ENCODE measurements at places on chromosomes 2 and 18.
A peak's percentile ranks its signal among the peaks of the same experiment; 100 is the strongest.

DNA sequence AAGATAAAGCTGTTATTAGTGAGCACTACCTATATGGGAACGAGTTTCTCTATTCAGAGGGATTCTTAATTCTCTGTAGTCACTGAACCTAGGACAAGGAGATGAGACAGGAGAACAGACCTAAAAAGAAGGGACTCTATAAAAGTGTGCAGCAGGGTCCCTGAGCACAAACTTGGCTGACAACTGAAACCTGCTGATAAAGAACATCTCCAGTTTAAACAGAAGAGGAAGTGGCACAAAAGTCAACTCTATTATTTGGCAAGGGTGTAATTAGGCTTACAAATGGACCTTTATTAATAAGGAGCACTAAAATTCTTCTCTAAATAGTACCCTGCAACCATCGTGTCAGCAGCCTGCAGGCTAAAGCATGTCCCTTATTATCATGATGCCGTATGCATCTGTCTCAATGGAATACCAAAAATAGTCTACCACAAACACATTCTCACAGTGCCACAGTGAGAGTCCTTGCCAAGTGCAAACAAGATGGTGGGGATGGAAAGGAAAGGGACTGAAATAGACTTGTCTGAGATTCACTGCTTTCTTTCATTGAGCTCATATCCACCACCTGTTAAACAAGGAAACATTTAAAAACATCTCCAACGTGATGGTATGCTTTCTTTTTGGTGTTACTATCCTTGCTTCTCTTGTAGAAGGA is 260.2 kb downstream of the INSIG2 start:
- DNase-seq, result no peak

DNA sequence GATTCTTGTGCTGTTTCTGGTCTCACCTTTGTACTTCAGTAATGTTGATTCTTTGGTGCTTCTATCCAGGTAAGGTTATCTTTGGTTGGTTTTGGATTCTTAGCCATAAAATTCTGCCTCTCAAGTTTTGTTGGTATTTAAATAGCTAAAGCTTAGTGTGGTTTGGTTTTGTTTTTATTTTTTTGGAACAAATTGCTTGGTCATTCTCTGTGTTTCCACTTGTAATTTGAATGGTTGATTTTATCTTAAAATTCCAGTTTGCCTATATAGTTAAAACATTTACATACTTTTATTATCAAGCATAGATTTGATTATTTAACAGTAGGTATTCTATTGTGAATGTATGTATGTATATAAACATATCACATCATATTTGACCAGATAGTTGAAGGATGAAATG is 6.6 kb downstream of the NCOA1 start:
- DNase-seq, result no peak

DNA sequence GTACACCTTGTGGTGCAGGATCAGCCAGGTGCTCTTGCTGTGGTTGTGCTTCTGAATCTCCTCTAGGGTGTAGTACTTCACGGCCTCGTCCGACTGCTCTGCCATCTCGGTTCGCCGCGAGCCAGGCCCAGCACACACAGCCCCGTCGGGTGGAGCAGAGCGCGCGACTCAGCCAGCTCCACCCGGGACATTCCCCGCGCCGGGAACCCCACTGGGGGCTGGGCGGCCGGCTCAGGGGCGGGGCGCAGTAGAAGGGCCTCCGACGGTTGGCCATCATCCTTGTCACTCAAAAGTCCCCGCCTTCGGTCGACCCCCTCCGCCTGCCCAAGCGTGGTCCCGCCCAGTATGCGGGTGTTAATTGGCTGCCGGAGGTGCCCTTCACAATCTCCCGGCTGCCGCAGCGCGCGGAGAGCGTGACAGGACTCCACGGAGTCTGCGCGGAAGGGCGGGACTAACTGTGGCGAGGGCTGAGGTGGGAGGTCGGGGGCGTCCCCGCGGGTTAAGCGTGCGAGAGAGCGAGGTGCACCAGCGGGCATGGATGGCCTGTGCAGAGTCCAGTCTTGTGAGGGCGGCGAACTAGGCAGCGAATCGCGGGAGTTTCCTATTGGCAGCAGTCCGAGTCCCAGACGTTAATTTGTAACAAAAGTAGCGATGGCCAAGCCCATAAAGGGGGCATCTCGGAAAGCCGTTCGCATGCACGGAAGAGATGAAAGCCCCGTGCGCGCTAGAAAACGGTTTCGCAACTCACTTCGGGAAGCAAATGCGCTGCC is at the start of gene CYB5A:
Gene CYB5A (minus strand): TSS at position 193 of the 770 bp plus-strand sequence. CDS start 88 bp downstream, at position 105.
- DNase-seq, result peak; percentile 76

DNA sequence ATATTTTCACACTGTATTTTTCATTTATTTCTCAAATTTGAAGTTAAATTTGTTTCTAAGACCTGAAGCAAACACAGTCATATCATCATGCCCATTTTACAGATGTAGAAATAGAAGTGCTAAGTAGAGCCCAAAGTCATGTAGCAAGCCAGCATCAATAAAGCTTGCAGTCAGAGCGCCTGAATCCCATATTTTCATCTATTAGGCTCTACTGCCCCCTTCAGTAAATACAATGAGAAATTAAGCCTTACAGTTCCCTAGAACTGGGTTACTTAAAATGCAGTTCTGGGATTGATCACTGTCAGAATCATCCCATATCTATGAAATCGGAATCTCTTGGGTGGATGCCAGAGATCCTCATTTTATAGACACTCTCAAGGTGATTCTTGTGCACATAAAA is 419.9 kb downstream of the TGIF1 start:
- peak; percentile 40 for DNase-seq

- DNase-seq, result no peak
These were observed 38.8 kb downstream of the ITGB1BP1 start for GRCh38 chr2:9384521-9384920.

DNA sequence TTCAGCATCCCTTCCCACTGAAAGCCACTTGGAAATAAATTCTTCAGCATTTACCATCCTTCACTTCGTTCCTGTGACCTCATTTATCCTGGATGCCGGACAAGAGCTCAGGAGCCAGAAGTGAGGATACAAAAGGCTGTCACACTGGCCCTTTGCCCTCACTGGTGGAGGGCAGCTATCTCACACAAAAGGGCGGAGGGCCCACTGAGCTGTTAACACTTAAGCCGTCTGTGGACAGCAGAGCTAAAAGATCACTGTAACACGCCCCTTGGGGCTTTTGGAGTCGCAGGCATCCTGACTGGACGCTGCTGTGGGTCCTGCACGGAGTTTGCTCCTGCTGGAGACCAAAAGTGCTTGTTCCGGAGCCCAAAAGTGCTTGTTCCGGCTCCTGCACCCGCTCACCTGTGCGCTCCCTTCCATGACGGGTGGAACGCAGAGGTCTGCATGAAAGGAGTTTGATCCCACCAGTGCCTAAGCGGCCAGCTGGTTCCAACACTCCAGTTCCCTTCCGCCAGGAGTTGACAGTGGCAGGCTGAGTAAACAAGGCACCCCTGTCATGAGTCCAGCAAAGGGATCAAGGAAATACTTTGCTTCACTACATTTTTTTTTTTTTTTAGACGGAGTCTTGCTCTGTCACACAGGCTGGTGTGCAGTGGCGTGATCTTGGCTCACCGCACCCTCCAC is 572.0 kb upstream of the LINC00305 start:
- no peak for DNase-seq

DNA sequence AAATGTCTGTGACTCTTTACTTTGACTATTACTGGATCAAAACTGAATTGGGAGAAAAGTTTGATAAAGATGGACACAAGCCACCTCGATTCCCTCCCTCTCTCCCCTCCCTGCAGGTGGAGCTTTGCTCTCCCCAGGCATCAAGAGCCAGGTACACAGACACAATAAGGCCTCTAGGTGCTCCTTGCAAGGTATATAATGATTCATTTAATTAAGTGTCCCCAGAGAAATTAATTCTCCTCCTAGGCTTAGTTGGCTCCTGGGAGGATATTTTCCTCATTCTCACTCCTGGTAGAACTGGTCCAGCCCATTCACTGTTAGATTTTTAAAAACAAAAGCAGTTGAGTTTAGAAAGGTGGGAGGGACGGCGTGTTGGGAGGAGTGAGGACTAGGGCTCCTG is 352.4 kb upstream of the SMIM21 start:
- DNase-seq, result no peak

- no peak for DNase-seq
These were observed 34.9 kb downstream of the GPD2 start for GRCh38 chr2:156470975-156471583.

DNA sequence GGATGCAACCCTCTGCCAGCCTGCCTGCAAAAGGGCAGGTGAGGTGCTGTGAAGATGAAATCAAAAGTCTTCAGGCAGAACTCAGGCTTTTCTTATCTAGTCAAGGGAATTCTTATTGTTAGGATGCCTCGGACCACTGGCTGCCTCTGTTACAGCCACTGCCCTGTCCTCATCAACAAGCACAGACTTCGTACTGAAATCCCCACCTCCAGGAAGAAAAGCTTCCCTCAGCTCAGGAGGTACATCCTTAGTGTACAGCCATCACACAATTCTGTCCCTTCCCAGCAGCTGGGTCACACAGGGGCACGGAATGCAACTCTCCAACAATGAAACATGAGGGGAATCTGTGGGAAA is 10.1 kb upstream of the RNU4ATAC start:
- no peak for DNase-seq

Measured in HS-27A (cell line).